ENCODE measurements at places on chromosomes 1 and 21.

- DNase-seq, result no peak
Measured at GRCh38 chr1:47184090-47184821, 5.6 kb downstream of the PDZK1IP1 start.

DNA sequence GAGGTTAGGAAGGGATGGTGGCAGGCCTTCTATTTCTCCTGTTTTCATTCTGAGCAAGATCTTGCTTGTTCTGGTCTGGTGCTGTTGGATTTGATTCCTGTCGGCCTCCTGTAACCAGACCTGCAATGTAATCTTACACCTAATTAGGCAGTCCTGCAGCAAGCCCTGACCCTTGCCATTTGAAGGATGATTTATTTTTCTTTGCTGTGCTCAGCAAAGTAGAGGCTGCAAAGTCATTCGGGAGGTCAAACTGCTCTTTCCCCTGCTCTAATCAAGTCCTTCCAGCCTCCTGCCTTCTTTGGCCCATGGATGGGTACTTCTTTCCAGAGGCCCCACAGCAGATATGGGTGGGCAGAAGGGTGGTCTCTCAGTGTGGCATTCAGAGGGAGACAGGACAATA, 417.7 kb upstream of the USP24 start:
- DNase-seq, result peak; percentile 76

DNA sequence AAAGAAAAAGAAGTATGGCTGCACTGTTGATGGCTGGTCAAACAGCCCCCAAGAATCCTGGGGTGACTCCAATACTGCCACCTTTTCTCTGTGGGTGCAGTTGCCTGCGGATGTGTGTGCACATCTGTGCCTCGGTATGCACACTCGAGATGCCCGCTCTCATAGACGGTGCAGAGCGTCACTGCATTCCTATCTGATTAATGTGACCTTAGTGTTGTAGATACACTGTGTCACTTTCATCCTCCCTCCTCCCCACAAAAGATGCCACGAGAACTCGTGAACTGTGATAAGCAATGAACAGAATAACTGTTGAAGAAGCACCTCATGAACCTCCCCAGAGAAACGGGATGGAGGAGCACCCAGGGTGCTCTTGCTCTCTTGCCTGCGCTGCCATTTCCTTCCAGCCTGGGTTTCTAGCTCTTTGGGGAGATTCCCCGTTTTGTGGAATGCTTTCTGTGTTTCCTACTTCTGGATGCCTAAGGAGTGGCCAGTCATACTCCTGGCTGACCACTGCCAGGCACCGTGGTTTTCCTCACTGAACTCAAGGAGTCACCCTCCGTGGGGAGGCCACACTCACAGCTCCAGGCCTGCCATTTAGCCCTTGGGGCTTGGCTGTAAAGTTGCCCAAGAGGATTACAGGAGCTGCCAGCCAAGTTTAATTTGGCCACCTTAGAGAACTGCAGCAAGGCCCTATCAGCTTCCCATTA, 32.0 kb downstream of the NTPCR start:
- DNase-seq, result no peak

GRCh38 chr1:108617008-108617723, 43.7 kb downstream of the HENMT1 start:
- DNase-seq, result no peak

DNA sequence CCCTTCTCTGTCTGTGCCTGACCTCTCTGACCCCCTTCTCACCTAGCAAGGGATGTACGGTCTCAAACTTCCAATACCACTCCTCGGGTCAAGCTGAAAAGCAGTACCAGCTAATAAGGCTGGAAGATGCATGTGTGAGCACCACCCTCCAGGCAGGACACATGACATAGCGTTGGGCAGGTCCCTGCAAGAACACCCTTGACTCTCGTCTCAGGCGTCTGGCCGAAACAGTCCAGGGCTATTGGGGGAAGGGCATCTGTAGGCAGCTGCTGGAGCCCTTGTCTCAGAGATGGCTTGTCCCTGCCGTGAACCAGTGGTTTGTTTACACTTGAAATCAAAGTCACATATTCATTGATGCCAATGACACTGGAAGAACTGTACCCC, 56.5 kb downstream of the CD46 start:
- no peak for DNase-seq

GRCh38 chr1:10575616-10576015, 100.9 kb downstream of the PEX14 start:
- DNase-seq, result no peak

DNA sequence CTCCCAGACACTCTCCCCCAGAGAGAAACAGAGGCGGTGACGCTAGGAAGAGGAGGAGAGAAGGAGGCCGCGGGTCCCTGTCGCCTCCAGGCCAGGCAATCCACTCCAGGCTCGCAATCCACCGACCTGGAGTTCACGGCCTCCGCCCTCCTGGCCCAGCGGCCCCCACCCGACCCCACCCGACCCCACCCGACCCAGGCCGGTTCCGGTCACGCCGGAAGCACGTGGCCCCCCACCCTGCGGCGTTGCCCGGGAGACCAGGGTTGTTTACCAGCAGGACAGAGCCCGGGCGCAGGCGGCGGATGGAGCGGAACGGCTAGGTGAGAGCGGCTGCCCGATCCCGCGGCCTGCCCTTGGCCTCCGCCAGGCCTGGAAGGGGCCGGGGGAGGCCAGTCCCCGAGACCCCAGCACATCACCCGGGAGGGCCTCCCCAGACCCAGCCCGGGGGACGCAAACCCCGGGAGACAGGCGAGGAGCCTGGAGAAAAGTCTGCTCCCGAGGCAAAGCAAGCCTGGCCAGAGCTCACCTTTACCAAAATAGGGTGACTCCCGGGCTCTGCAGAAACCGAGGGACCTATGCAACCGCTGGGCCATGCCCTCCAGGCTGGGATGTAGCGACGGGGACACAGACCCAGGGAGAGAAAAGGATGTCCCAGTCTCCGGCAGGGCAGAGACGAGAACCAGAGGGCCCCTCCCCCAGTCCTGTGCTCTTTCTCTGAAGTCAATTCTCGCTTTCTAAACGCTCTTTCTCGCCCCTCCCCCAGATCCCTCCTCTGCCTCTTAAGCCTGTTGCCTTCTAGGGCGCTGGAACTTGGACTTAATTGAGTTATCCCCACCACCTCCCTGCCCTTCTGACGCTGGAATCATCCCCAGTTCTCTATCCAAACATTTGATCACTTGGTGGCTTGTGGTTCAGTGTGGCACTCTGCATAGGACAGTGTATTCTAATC, at the start of the genes PLA2G2C and UBXN10:
TSS of gene PLA2G2C (minus strand) at position 685 of the 949 bp plus-strand sequence. CDS start 9,155 bp downstream, outside the sequence.
TSS of gene UBXN10 (plus strand) at position 263 of the 949 bp plus-strand sequence. CDS start 4,466 bp downstream, outside the sequence.
- DNase-seq, result no peak

DNA sequence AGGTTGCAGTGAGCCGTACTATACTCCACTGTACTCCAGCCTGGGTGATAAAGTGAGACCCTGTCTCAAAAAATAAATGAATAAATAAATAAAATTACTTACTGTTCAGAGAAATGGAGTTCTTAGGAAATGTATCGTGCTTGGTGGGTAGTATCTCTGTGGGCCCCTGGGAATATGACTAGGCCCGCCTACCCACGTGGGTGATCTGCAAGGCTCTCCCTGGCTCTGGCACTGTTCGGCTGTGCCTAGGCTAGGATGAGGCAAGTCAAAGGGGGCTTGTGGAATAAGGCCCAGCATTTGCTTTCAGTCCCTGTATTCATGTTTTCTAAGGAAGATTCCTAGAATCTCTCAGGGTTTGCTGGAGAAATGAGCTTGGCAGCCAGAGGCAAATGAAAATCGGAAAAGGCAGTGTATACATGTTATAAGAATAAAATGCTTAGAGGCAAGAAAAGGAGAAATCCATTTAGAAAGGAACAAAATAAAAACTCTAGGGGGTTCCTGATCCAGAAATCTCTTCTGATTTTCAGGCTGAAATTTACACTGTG, 4.5 kb upstream of the CSRP1 start:
- DNase-seq, result no peak

DNA sequence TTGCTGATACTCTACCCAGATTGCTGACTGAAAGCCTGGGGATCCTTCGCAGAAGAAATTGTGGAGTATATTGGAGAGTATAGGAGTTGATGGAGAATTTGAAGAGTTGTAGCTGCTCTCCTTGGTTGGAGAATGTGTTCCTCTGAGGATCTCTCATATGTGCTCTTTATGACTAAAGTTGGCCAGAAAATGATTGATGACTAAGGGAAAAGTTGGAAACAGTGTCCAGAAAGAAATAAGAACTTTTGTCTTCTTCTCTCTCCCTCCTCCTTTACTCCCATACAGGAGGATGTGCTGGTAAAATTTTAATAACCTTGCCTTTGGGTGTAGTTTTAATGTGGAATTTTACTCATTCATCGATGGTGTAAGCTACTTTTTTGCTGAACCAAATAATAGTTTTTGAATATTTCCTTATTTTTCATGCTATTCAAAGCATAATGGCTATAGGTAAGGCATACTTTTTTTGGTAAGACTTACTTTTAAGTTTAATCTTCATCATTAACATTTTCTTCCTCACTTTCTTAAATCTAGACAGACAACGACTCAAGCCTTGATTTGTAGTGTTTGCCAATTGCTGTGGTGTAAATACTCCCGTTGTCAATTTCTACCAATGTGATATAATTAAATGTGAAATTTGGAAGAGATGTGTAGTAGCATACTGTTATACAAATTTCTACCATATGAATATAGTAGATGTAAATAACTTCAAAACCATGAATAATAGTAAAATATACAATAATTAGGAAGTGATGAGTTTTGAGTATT, 13.7 kb downstream of the C1orf141 start:
- DNase-seq, result no peak

- no peak for DNase-seq
Measured at GRCh38 chr1:53485478-53486394, 26.5 kb downstream of the DMRTB1 start.

GRCh38 chr1:97137862-97138514, 416.4 kb downstream of the PTBP2 start:
- peak; percentile 18 for DNase-seq

- DNase-seq, result no peak
Measured at GRCh38 chr1:117607471-117607870, 1.6 kb downstream of the TENT5C start.

GRCh38 chr1:224447251-224447650, 12.7 kb upstream of the WDR26 start:
- no peak for DNase-seq

- no peak for DNase-seq
Measured at GRCh38 chr1:6554907-6555778, at the start of gene TAS1R1. TSS of gene TAS1R1 (plus strand) at chr1:6555307. CDS start at chr1:6555374, 67 bp downstream.

DNA sequence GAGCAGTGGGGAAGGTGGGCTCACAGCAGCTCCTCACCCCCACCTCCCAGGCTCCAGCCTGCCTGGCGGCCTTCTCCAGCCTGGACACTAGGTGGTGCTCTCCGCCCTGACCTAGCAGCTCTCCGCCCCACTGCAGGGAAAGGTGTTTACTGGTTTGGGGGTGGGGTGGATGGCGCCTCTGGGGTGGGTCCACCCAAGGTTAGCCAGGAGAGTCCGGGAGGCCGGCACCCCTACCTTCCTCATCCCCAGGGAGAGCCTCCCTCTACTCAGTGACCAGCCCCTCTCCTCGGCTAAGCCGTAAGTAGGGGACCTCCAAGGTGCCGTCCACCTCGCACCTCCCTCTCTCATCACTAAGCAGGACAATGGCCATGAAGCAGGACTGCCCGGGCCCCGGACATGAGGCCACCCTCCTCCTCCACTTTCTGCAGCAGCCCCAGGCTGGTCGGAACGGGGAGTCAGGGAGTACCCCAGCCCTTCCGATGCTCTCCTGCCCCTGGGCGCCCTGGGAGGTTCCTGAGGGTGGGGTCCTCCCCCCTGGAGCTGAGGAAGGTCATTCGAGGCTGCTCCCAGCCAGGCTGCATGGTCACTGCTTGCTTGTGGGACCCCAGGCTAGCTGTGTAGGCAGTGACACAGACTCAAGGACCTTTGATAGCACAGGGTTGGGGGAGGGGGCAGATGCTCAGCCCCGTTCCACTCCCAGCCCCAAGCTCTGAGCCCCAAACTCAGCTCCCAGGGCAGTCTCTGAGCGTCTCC, 101.4 kb upstream of the VAMP3 start:
- no peak for DNase-seq

GRCh38 chr1:111497592-111497991, 5.8 kb downstream of the ADORA3 start:
- DNase-seq, result no peak

DNA sequence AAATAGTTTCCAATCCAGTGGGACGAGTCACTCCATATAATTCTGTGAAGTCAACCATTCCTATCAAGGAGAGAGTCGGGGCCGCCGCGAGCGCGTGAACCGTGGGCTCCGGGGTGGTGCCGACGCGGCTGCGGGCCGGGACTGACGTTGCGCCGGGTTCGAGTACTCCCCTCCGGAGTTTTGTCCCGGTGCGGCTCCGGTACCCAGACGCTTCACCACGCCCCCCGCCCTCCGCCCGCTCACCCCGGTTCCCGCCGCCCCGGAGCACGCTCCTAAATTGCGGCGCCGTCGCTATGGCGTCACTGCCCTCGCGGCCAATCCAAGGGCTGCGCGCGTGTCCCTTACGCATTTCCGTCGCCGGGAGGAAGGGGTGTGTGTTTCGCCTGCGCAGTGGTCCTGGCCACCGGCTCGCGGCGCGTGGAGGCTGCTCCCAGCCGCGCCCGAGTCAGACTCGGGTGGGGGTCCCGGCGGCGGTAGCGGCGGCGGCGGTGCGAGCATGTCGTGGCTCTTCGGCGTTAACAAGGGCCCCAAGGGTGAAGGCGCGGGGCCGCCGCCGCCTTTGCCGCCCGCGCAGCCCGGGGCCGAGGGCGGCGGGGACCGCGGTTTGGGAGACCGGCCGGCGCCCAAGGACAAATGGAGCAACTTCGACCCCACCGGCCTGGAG, at the start of gene ATAD3B:
TSS of gene ATAD3B (plus strand) at position 377 of the 664 bp plus-strand sequence. CDS start at position 497, 120 bp downstream.
- DNase-seq, result peak; percentile 88

- DNase-seq, result no peak
Measured at GRCh38 chr1:2783069-2783434, 18.4 kb downstream of the TTC34 start.

- no peak for DNase-seq
Measured at GRCh38 chr1:182476625-182477024, 26.7 kb downstream of the RGSL1 start.

DNA sequence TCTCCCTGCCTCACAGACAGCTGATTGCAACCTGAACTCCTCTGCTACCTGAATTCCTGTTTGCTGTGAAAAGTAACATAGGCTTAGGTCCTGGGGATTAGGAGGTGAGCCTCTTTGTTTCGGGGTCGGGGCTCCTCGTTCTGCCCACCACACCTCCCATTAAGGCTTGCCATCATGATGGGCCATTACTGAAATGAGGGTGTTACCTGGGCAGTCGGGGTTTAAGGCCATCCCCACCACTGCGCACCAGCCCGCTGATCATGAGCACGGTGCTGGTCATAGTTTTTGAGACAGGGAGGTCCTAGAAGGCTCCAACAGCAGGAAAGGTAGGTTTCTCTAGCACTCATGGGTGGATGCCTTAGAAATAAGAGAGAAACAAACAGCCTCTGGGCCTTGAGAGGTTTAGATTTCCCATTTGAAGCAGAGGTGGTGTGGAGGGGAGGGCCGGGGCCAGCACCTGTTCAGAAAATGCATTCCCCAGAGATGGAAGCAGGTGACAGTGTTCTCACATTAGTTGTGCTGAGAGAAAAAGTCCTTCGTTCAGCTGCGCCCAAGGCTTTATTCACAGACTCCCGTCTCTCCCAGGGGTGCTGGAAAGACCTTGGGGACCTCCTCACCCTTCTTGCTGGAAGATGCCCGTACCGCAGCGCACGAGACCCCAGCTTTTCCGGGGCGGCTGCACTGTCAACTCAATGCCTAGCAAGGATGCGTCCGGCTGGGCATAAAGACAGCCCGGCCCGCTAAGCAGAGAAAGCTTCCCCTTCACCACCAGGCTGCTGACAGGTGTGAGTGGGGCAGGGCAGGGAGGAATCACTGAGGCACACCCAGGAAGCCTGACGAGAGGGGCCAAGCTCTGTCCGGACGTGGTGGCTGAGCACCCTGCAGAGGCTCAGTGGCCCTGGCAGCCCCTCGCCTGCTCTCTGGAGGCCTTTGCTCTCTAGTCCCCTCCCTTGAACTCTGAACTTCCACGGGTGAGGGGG, 125.5 kb downstream of the PGBD5 start:
- no peak for DNase-seq
